ENCODE measurements at places on chromosomes 5 and 9.

DNA sequence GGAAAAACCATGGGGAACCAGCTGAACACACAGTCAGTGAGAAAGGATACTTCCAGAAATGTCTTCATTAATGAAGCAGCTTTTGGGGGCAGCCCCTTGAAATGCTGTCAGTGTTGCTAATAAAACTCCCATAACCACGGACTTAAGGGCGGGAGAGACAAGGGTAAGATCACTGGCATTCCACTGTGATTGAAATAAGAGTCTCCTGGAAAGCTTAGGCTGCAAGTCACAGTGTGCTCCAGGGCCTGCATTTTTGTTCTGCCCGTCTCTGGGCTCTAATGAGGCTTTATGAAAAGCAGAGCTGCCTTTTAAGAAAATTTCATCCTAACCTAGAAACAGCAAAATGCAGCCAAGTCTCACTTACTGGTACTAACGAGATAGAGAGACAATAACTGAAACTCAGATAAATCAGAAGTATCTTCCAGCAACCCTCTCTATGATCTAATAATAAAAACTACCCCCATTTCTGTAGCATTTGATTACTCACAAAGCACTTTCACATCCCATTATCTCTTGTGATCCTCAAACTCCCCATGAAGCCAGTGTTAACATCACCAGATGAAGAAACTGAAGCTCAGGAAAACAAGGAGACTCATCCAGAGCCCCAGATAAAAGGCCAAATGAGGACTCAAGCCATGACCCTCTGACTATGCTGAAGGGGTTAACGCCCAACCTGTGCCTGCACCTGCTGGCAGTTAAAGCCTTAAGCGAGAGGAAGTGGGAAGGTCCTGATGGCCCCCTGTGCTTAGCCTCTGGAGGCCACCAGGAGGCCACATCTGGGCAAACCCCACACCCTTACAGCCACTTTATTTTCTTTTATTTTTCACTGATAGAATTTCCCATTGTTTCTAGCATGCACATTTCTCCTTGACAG lies 37.5 kb downstream of the SPOCK1 start:
- DNase-seq, result no peak

DNA sequence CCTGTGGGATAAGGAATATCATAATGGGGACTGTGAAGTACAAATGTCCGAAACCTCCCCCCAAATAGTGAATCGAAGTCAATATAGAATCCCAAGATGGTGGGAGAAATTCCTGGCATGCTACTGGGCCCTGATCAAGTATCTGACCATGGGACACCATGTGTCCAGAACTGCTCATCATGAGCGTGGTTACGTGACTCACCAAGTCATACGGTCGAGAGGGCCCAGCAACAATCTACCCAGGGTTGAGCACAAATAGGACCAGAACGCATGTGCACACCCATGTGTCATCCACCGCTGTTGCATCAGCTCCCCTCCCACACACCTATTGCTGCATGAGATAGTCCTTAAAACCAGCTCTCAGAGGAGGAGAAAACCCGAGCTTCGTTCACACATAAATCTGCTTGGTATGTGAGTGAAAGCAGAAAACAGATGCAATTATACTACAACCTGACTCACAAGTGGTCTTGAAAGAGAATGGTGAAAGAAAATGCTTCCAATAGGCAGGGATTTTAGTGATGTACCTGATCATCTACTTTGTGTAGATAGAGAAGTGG lies 353.2 kb downstream of the CWC27 start:
- no peak for DNase-seq

GRCh38 chr5:6501701-6502100 lies 53.0 kb downstream of the UBE2QL1 start:
- DNase-seq, result no peak

DNA sequence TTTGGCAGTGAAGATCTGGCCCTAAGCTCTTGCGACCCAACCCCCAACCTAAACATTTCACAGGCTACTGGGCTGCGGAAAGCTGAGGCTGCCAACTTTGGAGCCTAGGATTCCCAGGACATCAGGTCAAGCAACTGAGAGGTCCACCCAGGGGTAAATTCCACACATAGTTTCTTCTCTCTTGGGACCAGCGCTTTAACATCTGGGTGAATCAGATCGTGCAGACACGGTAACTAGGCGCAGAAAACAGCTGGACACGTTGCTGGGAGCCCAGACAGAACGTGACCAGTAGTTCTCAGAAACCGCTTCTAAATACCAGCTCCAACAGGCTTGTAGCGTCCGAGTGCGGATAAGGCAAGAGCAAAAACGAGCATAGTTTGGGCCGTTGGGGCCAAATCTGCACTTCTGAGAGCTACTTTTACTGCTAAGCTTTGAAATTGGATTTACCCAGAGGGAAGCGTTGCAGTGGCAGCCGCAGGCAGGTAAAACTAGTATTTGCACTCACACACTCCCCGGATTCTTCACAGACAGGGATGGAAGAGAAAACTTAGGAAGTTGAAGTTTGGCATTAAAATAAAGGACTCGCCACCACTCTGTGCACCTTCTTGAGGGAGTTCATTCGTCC lies 11.8 kb downstream of the ITGA1 start:
- DNase-seq, result no peak

DNA sequence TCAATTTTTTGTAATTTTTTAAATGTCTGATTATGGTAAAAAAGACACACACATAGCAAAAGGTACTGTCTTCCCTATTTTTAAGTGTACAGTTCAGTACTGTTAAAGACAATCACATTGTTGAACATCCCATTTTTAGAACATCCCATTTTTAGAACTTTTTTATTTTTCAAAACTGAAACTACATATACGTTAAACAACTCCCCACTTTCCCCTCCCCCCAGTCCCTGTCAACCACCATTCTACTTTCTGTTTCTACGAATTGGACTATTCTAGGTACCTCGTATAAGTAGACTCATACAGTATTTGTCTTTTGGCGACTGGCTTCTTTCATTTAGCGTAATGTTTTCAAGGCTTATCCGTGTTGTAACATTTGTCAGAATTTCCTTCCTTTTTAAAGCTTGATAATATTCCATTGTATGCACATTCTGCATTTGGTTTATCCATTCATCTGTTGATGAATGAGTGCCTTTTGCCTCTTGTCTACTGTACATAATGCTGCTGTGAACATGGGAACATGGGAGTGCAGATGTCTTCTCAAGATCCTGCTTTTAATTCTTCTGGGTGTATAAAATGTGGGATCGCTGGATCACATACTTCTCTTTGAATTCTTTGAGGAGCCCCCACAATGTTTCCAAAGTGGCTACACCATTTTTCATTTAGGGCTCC lies 154.0 kb downstream of the PIK3R1 start:
- DNase-seq, result no peak

GRCh38 chr5:147411359-147412319 lies 98.2 kb downstream of the DPYSL3 start:
- DNase-seq, result no peak

- no peak for DNase-seq
Measured at GRCh38 chr5:68720884-68721610, 372.8 kb upstream of the SLC30A5 start.

All from NCI-H1694 treated with DMSO at 0.1 percent for 48 hours (cell line).